ENCODE measurements at places on chromosomes 4 and X. TPM values are rescaled to one million over a fixed set of nuclear protein-coding genes. Genes with fewer than 3 reads are reported as not detected.

The MAGEA9B gene
- not detected for polyA plus RNA-seq

The ZNF711 gene
- polyA plus RNA-seq, result 24.8 TPM

The GABRA4 gene
- 15.9 TPM for polyA plus RNA-seq

The TRIML2 gene
- polyA plus RNA-seq, result not detected

The CXCL11 gene
- polyA plus RNA-seq, result not detected

The TMSB15A gene
- not detected for polyA plus RNA-seq

The CXorf49B gene
- not detected for polyA plus RNA-seq

The DCLK2 gene
- polyA plus RNA-seq, result 8.5 TPM

The CHIC1 gene
- polyA plus RNA-seq, result 10.4 TPM

The PUDP gene
- 12.8 TPM for polyA plus RNA-seq

The CYP2U1 gene
- polyA plus RNA-seq, result 10.4 TPM

The MAGEB2 gene
- polyA plus RNA-seq, result not detected

The SASH3 gene
- polyA plus RNA-seq, result not detected

The DCHS2 gene
- 1.9 TPM for polyA plus RNA-seq

The LUZP4 gene
- not detected for polyA plus RNA-seq

The C4orf36 gene
- not detected for polyA plus RNA-seq

The PTTG2 gene
- polyA plus RNA-seq, result not detected

The RPS6KA6 gene
- polyA plus RNA-seq, result 3.7 TPM

The DGAT2L6 gene
- not detected for polyA plus RNA-seq

The AMELX gene
- polyA plus RNA-seq, result not detected

The GAGE1 gene
- not detected for polyA plus RNA-seq

Measured in Purkinje cell (primary cell).